Vein endothelial cell (primary cell): ENCODE measurements at places on chromosomes 6 and 20. TPM values are rescaled to one million over a fixed set of nuclear protein-coding genes. Genes with fewer than 3 reads are reported as not detected.

Gene HLA-DRB5
- total RNA-seq: 0.33 TPM in 1 of 2 replicates, not detected in the other

Gene CRISP3
- total RNA-seq: not detected in 2 replicates

Gene MED23
- 33.3 and 42.0 TPM in 2 replicates for total RNA-seq

Gene SIGLEC1
- not detected in 2 replicates for total RNA-seq

Gene FAM110A
- 3.5 and 4.9 TPM in 2 replicates for total RNA-seq
